ENCODE measurements at places on chromosomes 5 and 9.

DNA sequence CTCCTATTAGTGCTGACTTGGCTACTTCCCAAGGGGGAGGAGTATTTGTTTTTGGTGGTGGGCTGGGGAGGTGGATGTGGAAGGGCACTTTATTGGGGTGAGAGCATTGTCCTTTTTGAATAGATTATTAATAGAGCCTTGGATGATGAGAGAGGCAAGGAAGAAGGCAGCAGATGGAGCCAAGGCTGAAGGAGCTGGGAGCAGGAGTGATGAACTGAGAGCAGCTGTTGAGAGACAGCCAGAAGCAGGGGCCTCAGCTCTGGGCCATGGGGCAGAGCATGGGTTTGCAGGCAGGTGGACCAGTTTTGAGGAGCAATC is 29.6 kb downstream of the RGS3 start:
- DNase-seq, result no peak

GRCh38 chr9:121071756-121072421 is 2.9 kb upstream of the CNTRL start:
- DNase-seq, result no peak

DNA sequence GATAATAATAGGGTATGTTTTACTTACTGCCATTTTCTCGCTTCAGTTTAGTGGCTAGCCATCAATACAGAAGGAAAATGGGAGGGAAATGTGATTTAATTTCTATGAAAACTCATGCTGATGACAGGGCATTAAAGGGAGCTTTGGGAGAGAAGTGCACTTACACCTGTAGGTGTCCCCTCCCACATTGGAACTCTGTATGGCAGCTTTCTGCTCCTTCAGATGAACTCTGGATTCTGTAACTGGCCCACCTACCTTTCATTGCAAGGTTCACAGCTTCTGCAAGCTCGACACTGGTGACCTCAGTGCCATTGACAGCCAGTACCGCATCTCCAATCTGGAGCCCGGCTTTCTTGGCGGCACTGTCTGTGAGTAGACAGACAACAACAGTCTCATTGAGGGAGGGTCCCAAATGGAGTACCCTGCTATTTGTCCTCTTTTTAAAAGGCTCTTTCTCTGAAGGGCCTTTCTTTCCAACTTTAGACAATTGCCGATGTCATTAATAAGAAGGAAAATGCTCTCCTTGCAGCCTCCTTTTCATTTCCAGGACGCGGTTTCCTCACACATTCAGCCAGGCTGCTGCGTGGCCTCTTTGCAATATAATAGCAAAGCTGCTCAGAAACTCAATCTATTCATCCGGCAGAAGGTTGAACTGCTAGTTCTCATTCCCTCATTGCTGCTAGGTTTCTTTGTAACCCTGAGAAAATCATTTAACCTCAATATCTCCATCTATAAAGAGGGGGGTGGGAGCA is 63.6 kb downstream of the NUDT12 start:
- no peak for DNase-seq

- DNase-seq, result no peak
These were observed 29.4 kb upstream of the RECK start for GRCh38 chr9:36007316-36007708.

GRCh38 chr9:114894609-114895433 is 35.6 kb downstream of the TNFSF8 start:
- no peak for DNase-seq

DNA sequence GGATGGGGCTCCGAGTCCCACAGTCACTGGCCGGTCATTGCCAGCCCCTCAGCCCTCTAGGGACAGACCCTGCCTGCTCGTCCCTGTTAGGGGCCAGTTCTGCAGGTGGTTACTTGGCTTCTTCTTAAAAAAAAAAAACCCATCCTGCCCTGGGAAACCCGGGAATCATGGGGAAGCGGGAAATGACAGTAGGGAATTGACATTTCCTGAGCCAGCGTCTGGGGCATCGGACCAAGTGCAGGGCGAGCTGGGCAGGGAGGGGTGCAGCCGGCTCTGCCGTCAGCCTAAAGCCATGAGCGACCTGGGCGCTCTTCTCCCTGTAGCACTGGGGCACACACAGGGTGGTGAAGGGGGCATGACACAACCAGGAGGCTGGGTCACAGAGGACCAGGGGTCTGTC is 66.6 kb downstream of the RXRA start:
- DNase-seq, result no peak

GRCh38 chr9:14437354-14438231 is 123.7 kb upstream of the NFIB start:
- DNase-seq, result no peak

DNA sequence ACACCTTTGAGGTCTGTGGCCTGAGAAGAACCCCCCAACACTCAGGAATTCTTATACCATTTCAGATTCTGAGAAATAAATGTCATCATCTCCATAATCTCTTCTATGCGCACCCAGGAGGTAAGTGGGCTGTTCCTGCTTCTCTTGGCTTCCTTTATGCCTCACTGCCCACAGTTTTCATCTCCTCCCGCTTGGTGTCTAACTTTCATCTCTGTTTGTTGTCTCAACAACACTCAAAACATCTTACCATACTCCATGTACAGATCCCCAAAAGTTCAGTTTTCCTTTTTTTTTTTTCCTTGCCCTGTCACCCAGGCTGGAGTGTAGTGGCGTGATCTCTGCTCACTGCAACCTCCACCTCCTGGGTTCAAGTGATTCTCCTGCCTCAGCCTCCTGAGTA is 170.2 kb upstream of the FREM1 start:
- no peak for DNase-seq

GRCh38 chr9:134208310-134208841 is 44.0 kb upstream of the RNU6ATAC start:
- DNase-seq, result no peak

DNA sequence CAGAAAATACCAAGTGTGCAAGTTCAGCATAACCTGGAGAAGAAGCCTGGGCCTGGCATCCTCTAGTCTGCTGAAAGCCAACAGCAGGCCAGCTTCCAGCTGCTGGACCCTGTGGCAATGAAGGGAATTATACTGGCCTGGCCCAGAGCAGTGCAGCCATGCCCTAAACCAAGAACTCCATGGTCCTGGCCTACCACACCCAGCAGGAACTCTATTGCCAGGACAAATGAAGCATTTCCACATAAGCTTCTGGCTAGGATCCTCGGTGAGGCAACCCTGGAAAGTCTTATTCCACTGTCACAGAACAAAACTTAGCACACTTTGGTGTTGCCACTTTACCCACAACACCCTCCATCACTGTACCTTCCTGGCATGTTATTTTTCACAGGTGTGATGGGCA is 35.5 kb downstream of the CDK5RAP2 start:
- DNase-seq, result no peak

- DNase-seq, result no peak
These were observed 29.4 kb downstream of the NANS start for GRCh38 chr9:98085944-98086343.

DNA sequence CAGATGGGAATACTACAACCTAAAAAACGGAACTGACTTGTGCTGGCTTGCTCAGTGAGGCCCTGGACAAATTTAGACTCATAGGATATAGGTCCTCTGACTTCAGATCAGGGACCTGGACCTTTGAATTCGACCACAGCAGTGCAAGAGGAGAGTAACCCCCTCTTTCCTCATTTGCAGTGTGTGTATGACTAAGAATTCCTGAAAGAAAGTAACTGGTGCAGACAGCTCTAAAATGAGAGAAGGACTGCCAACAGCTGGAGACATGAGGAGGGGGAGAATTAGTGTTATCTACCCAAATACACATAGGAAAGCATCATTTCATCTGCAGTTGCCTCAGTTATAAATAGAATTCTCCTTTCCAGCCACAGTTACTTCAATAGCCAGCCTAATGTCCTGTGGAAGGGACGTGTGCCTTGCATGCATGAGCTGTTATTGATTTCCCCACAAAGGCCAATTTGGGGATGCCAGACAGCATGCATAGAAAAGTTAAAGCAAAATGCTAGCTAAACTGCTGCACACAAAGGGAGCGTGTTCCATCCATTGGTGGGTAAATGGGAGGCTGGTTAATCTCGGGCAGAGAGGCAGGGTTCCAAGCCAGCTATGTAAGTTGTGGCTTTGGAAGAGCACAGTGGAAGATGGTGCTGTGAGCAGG is 442.7 kb downstream of the CDK5RAP2 start:
- DNase-seq, result no peak

DNA sequence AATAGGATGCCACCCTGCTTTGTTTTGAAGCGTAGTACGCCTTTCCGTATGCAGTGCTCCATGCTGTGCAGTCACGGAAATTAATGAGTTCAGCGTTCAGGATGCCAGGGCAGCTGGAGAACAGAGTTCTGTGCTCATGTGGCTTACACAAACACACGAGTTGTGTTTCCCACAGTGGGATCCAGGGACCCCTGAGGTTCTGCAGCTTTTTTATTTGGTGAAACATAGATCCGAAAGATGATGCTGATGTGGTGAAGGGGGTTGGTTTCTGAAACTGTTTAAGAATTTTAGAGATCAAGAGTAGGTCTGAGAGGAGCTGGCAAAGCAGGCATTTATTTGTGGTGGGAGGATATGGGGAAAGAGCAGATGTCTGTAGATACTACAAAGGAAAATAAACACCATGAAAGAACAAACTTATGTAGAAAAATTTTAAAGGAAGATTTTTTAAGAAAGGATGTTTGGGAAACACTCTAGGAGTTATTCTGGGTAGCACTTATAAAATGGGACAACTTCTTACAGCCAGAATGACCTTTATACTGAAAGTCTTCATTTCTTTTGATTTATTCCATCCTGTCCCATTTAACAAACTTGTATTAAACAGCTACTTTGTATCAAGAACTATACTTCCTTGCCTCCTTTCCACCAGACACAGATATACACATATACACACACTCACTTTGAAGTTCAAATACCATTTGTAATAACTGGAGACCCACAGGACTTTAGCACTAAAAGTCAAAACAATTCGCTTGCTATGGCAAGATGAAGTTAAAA is 52.7 kb downstream of the ITGA1 start:
- DNase-seq, result no peak

DNA sequence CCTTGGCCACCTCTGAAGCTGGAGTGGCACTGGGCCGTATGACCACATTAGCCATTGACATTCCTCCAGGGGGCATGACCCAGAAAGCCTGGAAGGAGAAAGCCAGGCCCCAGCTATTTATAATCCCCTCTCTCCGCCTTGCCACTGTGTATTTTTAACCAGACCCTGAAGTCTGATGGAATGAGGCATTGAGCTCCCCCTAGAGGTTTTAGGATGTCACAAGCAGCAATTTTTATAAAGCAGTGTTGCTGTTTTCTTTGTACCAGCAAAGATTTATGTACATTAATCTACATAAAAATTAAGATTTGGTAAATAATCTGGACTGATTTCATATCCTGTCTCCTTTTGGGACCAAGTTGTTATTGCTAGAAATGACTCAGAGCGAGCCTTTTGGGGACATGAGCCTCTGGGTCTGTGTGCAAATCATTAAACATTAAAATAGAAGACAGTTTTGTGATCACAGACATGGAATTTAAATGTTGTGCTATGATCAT is 127.1 kb downstream of the TRIO start:
- DNase-seq, result no peak

DNA sequence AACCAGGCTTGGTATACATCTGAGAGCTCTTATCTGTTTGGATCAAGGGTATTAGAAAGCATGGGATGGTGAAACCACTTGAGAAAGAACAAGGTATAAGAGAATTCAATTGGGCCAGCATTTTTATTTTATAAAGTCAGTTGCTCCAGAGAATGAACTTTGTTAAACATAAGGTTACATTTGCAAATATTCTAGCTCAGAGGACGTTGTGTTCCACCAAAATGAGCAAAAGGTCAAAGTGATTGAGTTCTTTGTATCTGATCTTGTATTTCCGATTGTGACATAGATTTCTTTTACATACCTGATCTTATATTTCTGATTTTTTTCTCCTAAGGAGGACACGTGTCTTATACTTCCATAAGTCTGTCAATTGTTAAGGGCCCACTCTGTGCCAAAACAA is 8.6 kb upstream of the STARD4 start:
- DNase-seq, result no peak

GRCh38 chr9:7963026-7963425 is 163.4 kb upstream of the DMAC1 start:
- no peak for DNase-seq

Data from tibial nerve (tissue), 4 donors.